ENCODE measurements at places on chromosomes 1 and 21.

DNA sequence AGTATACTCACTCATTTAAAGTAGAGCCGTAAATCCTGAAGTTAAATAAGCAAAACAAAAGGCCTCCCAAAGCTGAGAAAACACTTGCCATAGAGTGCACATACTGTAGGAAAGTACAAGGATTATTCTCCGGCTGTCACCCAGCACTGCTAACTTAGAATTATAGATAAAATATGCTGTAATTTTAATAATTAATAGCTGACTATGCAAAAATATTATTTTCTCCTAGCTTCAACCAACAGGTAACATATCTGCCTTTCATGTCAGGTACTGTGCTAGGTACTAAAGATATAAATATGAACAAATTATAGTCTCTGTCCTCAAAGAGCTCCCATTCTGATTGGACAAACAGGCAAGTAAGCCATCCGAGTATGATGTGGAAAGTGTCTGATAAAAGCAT lies 233.2 kb downstream of the FGGY start:
- no peak for DNase-seq

- DNase-seq = peak; percentile 57
These were observed at the start of gene HHIPL2 for GRCh38 chr1:222547944-222548671. HHIPL2 (minus strand) TSS chr1:222548104; CDS start chr1:222548044, 60 bp downstream.

DNA sequence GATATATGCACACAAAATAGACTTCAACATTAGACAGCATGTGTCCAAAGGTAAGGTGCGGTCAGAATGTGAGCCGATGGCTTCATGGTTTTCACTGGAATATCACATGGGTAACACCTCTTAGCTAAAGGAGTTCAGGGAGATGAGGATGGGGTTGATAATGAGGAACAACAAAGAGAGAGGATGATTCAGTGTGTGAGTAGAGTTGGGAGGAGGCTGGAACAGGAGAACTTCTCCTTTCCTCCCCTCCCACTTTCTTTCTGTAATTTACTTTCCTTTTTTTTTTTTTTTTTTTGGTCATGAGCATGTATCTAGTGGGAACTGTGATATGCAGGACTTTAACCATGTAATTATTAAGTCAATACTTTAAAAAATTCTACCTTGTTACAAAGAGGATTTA lies 99.4 kb downstream of the FASLG start:
- no peak for DNase-seq

- peak; percentile 51 for DNase-seq
These were observed 51.1 kb downstream of the PHC2 start for GRCh38 chr1:33379631-33380354.

- no peak for DNase-seq
These were observed 579.2 kb downstream of the PTPRC start for GRCh38 chr1:199218065-199218464.

GRCh38 chr1:107378866-107379265 lies 238.0 kb downstream of the NTNG1 start:
- no peak for DNase-seq

- no peak for DNase-seq
These were observed 12.3 kb downstream of the ZMPSTE24 start for GRCh38 chr1:40270152-40270834.
